ENCODE measurements at places on chromosomes 4 and X.
A peak's percentile ranks its signal among the peaks of the same experiment; 100 is the strongest.

- DNase-seq = no peak
These were observed 230.9 kb upstream of the GPC4 start for GRCh38 chrX:133645977-133646718.

DNA sequence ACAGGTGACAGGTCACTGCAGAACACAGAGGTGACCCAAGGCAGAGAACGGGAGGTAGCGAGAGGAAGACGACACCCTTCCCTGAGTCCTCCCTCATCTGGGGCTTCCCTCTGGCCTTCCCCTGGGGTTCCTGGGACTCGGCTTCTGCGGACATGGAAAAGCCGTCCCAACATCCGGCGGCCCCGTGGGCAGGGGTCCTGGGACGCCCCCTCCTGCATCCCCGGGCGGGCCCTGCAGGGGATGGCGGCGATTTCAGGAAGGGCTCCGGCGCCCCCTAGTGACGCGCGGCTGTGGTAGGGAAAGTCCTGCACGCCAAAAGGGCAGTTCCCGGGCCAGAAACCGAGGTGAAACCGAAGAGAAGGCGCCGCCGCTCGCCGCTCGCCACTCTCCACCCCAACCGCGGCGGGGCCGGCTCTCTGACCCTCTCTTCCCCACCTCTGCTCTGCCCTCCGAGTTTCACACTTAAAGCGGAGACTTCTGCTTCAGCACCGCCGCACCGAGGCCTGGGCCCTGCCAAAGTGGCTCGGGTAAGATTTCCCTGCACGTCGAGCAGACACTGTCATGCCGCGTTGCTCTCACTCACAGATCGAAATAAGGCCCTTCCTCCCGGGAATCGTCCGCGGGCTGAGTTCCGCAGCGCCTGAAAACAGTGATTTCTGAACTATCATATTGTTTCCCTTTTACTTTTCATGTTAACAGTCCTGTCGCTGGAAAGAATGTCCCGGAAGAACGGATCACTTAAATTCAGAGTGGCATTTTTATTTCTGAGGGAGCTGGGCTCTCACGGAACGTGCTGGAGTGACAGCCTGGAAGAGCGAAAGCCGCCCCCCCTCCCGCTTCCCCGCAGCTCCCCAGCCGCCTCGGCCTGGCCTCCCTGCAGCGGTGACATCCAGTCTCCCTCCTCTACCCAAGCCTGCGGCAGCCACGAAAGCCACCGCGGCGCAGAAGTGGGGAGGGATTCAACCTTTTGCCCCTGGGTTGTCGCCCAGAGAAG, 110.6 kb downstream of the DCTD start:
- peak; percentile 95 for DNase-seq

- no peak for DNase-seq
These were observed 259.2 kb downstream of the GPC3 start for GRCh38 chrX:133726211-133726630.

GRCh38 chr4:158906073-158906472, 137.2 kb downstream of the FNIP2 start:
- no peak for DNase-seq

GRCh38 chr4:133777661-133778060, 423.9 kb downstream of the PABPC4L start:
- DNase-seq = no peak

- DNase-seq = no peak
These were observed 25.3 kb upstream of the S100P start for GRCh38 chr4:6668391-6668790.

GRCh38 chr4:159606835-159607234, 504.0 kb downstream of the RAPGEF2 start:
- no peak for DNase-seq

- DNase-seq = no peak
These were observed 48.8 kb upstream of the SMARCAD1 start for GRCh38 chr4:94158883-94159282.

DNA sequence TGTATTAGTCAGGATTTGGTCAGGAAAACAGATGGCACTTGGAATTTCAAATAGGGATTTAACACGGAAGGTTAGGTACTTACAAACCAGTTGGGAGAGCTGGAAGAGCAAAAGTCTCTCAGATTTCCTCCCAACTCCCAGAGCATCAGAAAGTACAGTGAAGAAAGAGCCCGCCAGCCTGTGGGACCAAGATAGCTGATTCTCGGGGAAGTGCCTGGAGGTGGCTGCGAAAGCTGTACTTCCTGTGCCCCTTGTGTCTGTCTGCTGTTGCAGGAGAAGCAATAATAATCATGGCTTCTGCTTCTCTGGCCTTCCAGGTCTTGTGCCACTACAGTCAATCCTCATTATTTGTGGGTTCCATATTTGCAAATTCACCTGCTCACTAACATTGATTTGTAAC, 221.0 kb upstream of the BCOR start:
- DNase-seq = no peak

DNA sequence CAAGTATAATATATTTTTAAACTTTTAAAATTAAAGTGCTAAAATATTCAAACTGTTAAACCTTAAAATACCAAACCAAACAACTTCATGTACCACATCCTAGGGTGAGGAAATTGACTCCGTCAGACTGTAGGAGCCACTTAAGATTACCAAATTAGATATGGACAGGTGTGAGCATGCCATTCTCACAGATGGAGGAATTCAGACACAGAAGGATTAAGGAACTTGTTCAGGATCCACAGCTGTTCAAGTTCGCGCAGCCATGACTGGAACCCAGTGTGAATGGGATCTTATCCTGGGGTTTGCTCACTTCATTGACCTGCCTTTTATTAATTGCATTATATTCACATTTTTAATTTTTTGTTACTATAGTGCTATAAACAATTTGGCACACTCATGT, 224.9 kb upstream of the PCDH7 start:
- peak; percentile 16 for DNase-seq

DNA sequence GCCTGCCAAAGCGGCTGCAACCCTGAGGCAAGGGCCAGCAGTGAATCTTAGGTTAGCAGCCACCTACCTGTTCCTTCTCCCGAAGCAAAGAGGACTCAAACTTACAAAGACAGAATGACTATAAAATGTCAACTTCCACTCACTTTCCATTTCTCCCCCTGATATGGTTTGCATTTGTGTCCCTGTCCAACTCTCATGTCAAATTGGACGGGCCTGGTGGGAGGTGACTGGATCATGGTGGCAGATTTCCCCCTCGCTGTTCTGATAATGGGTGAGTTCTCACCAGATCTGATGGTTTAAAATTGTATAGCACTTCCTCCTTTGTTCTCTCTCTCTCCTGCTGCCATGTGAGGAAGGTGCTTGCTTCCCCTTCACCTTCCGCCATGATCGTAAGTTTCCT, 35.3 kb upstream of the TMEM154 start:
- DNase-seq = no peak

DNA sequence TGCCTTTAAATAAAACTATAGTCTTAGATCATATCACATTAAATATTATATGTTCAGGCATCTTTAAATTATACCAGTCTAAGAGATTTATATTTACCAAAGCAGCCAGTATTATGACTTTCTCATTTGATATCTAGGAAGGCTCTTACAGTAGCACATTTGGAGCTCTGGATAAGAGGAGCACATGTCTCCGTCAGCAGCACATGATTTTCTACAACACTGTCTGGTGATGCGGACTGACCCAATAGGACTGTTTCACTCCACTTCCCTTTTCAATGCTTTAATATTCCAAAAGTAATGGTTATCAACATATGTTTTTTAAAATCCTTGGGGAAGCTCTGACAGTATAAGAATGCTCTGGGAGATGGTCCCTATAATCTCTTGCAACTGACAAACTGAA, 61.5 kb downstream of the HAUS3 start:
- DNase-seq = no peak

DNA sequence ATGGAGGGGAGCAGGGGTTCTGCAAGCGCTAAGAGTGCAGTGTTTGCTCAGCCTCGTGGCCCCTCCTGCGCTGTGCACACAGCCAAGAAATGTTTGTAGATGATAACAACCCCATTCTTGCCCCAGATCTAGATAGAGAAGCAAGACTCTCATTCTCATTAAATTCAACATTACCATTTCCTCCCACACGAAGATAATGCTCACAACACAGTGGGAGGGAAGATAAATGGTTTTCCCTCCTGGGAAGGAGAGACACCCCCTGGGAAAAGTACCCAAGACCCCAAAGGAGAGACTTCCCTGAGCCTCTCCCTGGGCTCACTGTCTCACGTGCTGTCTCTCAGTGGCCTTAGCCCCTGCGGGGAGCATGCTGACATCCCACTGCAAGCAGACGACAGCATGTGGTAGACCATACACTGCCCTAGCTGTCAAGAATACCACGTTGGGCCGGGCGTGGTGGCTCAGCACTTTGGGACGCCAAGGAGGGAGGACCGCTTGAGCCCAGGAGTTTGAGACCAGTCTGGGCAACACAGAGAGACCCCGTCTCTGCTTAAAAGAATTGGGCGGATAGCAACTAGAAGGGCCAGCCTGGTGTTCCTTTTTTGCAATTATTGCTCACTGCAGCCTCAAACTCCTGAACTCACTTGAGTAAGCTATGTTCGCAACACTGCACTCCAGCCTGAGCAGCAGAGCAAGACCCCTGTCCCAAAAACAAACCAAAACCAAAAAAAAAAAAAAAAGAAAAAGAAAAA, 34.9 kb upstream of the IQSEC2 start:
- no peak for DNase-seq

DNA sequence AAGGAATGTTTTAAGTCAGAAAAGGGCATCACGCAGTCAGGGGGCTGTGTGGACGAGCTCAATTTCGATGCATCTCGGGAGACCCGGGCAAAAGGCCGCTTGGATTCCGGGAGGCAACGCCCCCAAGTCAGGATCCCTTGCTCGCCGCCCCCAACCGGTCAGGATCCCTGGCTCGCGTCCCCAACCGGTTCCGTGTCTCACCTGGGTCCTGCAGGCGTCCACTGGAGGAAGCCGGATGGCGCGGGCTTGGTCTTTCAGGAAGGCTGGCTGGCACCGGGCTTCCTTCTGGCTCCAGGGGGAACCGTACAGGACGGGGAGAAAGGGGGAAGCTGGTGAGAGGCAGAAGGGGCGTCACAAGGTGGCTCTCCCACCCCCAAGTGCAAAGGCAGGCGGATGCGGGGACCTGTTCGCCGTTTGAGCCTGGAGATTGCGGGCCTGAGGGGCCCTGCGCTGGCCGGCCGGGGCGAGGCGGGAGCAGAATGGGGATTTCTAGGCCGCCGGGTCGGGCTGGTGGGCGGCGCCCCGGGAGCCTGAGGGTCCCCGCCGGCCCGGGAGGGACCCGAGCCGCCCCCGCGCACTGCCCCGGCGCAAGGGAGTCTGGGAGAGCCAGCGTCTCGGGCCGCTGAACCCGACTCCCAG, 84.7 kb downstream of the HPRT1 start:
- DNase-seq = peak; percentile 31

- no peak for DNase-seq
These were observed 20.5 kb downstream of the NIPAL1 start for GRCh38 chr4:48037117-48037462.

DNA sequence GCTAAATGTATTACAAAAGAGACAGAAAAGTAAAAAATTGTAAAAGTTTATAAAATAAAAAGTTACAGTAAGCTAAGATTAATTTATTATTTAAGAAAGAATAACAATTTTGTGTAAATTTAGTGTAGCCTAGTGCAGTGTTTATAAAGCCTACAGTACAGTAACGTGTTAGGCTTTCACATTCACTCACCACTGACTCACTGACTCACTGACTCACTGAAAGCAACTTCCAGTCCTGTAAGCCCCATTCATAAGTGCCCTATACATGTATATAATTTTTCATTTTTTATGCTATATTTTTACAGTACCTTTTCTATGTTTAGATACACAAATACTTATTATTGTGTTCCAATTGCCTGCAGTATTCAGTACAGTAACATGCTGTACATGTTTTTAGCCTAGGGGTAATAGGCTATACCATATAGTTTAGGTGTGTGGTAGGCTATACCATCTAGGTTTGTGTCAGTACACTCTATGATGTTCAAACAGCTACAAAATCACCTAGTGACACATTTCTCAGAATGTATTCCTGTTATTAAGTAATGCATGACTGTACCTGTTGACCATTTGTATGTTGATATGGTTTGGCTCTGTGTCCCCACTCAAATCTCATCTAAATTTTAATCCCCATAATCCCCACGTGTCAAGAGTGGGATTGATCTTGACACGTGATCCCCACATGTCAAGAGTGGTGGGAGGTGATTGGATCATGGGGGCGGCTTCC, 57.9 kb downstream of the CFAP299 start:
- no peak for DNase-seq

DNA sequence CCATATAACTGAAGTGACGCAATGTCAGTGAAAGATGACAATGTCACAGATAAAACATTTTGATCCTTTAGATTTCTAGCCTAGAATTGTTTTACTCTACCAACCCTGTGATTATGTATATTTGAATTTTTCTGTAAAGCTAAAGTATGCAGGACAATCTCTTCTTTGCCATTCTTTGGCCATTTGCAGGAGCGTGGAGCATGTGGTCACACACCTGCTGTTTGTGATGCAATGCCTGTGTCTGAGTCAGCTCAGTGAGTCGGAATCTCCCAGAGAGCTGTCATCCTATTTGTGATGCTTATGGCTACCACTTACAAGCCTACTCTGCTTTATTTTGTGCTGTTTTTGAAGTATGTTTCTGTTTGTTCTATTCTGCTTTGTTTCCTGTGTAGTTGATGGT, 214.5 kb downstream of the NAF1 start:
- DNase-seq = peak; percentile 10

DNA sequence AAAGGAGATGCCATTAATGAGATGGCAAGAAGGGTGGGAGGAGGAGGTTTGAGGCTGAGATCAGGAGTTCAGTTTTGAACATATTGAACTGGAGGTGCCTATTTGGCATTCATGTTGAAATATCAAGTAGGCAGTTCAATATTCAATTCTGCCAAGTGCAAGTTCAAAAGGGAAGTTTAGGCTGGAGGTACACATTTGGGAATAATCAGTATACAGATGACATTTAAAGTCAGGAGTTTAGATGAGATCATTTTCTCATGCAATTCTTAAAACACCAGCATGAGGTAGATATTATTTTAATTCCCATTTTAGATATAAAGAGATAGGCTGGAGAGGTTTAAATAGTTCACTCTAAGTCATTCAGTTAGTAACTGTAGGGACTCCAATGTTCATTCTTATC, 26.1 kb downstream of the COQ2 start:
- DNase-seq = no peak

- no peak for DNase-seq
These were observed 789.4 kb downstream of the STPG2 start for GRCh38 chr4:97353876-97354275.

GRCh38 chr4:5993876-5994811, 24.1 kb downstream of the C4orf50 start:
- no peak for DNase-seq

DNA sequence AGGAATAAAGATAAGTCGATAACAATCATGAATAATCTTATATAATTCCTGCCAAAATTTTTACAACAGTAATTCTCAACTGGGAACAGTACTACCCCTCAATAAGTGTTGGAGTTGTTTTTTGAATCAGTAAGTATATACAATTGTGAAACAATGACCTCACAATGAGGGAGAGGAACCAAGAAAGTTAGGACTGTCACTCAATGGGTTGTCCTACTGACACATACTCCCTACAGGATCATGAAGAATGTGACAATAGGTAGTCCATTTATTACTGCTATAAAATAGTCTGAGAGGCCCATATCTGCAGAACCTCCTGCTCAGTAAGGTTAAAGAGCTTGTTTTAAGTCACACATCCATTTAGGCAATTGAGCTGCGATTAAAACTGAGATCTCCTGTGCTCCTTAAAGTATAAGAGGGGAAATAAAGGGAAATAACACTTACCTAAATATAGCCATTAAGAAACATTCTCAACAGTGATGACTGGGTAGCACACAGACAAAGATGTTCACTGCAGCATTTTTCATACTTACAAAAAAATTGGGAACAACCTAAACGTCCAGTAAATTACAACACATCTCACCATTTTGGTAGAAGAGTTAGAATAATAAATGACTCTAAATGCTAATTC, 26.2 kb downstream of the FBXW7 start:
- no peak for DNase-seq

All from eye (tissue), 1 donor.